Breast epithelium (tissue), 4 donors: ENCODE measurements at places on chromosomes 11 and 22. TPM values are rescaled to one million over a fixed set of nuclear protein-coding genes. Genes with fewer than 3 reads are reported as not detected.

DNA sequence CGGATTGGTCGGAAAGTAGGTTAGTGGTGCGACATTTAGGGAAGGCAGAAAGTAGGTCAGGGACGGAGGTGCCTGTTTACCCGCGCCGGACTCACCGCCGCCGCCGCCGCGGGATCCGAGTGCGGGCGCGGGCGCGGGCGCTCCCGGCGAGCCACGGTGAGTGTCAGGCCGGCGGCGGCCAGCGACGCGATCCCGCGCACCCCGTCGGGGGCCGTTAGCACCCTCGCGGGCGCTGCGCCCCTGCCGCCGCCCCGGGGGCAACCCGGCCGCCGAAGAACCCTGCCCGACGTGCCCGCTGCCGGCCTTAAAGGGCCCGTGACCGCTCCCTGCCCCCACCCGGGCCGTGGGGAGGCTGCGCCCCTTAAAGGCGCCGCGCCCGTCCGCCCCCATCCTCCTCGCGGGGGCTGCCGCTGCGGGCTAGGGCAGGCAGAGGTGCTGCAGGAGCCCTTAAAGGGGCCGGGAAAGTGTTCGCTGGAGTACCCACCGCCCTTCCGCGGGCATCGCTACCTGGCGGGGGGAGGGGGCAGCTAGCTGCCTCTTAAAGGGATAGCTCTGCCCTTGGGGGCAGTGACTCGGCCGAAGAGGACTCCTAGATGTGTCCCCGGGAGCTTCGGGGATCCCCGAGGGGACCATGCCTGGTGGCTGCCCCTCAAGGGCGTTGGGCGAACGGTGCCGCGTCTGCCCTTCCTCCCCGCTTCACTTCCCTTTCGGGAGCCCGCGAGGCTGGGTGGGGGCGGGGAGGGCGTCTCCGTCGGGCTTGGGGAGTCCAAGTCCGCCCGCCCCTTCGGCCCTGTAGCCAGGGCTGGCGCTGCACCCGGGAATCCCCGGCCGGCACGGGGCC lies at the start of gene BMAL1:
Gene BMAL1 (plus strand): TSS at position 23 of the 841 bp plus-strand sequence. CDS start 76,519 bp downstream, outside the sequence.
- peak; percentile 52 for DNase-seq

DNA sequence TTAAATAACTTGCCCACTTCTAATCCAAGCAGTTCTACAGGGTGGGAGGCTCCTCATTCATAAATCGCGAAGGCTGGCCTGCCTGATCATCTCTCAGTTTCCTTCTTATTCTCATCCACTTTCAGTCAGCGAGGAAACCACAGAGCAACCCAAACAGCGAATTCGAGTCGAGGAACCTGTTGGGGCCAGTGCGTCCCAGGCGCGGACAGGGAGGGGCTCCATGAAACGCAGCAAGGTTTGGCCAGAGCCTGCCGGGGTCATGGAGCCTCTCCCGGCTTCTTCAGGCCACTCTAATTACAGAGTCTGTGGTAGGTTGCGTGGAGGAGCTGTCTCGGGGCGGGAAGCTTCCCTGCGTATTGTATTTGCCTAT lies 741 bp upstream of the NAV2 start:
- DNase-seq, result no peak

- no peak for DNase-seq
Observed at GRCh38 chr11:56453521-56453920, 19.6 kb downstream of the OR5M3 start.

DNA sequence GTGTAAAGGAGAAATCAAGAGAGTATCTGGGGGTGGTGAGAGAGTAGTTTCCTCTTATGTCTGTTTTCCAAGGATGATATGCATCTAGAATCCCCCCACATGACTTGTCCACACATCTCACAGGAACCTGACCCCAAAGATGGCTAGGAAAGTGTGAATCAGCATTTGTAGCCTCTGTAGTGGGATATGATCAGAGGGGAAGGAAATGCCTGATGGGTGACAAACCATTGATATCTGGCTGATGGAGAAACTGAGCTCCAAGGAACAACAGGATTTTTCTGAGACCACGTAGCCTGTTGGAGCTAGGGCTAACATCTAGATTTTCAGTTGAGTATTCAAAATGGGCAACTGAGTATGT lies 369.4 kb downstream of the DDX10 start:
- no peak for DNase-seq

GRCh38 chr11:108206171-108206570 lies 16.3 kb downstream of the NPAT start:
- no peak for DNase-seq

GRCh38 chr11:125346179-125346530 lies 149.9 kb downstream of the FEZ1 start:
- DNase-seq, result no peak

DNA sequence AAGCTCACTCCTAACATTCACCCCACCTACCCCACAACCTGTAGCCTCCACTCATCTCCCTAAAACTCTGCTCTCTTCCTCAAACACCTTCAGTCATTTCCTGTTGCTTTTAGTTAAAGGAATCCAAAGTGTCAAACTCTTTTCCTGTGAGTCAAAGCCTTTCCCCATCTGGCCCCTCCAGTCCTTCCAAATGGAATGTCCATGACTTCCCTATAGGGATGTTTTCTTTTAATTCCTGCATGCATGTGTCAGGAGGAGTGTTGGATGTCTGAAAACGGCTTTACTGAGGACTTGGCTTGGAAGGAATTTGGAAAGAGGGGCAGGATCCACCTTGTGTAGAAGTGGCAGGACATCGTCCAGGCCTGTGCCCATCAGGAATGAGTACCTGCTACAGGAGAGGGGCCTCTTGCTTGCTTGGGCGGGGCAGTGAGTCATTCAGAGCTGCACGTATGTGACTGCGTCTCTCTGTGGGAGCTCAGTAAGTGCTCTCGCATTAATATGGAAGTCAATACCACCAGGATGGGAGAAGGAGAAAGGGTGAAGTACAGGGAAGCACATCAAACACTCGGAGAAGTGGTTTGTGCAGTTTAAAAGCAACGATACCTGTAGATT lies 491.9 kb downstream of the OPCML start:
- no peak for DNase-seq

DNA sequence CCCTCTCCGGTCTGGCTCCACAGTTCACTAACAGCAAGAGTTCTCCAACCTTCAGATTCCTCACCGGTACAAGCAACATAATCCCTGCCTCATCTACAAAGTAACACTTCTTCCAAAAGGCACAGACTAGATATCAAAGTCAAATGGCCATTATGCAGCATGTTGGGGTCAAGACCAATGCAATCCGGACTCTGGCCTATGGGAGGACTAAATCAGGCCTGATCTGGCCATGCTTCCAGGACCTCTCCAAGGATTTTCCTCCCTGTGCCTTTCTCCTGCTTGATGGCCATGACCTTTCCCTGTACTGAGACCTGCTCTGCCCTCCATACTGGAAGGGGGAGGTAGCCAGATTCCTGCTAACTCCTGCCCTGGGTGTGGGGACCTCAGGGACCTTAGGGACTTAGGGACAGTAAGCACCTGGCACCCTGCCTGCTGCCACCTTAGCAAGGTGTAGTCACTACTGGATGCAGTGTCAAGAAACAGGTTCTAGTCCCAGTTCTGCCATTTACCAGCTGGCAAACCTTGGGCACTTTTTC lies 6.7 kb downstream of the TBC1D10A start:
- DNase-seq, result no peak

DNA sequence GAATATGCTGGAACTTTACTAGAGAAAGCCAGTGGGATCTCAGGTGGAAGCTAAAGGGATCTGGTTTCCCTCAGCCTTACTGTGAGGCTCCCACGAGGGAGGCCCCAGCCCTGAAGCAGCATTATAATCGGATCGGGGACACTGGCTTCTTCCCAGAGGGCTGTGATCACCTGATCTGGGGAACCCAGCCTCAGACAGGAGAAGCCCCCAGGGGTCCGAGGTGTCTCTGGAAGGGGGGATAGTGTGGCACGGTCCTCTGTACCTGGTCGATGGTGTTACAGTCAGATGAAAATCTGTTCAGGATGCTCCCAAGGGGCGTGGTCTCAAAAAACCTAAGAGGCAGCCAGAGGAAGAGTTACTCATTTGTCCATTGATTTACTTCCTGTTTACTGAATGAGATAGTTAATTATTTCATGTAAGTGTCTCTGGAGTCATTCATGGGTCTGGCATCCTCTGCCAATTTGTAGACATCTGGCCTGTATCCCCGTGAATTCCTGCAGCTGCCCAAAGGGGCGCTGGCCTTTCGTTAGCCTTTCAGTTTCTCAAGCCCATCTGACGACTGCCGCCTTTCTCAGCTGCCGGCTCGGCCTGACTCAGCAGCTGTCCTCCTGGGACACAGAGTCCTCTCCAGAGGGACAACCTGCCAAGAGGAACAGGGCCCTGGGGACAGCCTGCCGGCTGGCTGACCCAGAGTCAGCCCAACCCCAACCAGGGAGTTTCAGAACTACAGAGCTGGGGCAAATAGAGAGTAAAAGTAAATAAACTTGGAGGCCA lies 17.0 kb upstream of the KCNJ11 start:
- peak; percentile 82 for DNase-seq

DNA sequence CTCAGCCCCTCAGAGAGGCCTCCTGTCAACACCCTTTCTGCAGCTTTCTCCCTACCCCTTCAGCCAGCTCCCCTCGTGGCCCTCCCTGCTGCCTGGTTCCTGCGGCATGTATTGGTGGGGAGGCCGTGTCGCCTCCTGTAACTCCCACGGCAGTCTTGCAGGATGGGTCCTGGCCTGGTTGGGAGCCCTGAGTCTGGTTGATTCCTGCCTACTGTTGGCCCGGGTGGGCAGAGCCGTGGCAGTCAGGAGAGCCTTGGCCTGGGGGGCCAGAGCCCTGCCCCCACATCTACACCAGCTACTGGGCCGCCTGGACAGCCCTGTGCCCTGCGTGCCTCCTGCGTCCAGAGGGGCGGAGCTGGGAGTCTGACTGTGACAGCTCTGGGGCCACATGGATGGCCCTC lies 30.3 kb upstream of the GRAMD4 start:
- DNase-seq, result no peak

DNA sequence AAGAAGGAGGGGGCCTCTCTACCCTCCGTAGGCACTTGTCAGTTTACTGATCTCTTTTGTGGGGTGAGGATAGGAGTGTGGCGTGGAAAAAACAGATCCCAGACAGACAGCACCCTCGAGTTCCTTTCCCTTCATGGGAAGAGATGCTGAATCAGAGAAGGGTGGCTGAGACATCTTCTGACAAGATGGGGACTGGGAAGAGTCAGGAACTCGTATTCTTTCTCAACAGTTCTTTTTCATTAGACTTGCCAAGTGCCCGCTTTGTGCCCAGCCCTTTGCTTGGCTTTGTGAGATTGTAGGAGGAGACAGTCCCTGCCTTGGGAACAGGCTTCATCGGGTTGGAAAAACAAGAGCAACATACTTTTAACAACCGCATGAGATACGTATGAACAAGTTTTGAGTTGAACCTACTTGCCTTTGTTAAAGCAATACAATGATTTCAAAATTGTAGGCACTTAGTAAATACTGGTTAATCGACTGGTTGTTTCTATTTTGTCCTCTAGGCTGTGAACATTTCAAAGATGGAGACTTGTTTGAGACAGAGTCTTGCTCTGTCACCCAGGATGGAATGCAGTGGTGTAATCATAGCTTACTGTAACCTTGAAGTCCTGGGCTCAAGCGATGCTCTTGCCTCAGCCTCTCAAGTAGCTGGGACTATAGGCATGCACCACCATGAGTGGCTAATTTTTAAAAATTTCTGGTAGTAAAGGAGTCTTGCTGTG lies 1.1 kb downstream of the RRM1 start:
- DNase-seq, result no peak

DNA sequence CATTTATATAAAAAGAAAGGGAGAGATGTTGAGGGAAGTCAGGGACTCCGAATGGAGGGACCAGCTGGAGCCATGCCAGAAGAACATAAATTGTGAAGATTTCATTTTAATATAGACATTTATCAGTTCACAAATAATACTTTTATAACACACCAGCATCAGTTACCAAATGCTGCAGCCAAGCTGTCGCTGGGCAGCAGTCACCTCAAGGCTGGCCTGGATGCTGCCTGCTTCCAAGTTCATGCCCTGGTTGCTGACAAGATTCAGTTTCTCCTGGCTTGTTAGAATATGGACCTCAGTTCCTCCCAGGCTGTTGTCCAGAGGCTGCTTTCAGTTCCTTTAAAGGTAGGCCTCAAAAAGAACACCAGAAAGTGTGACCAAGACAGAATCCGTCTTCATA lies 30.8 kb upstream of the ALDH3B2 start:
- DNase-seq, result no peak

- DNase-seq, result peak; percentile 62
Observed at GRCh38 chr11:58963551-58964104, 24.3 kb downstream of the GLYATL1 start.

DNA sequence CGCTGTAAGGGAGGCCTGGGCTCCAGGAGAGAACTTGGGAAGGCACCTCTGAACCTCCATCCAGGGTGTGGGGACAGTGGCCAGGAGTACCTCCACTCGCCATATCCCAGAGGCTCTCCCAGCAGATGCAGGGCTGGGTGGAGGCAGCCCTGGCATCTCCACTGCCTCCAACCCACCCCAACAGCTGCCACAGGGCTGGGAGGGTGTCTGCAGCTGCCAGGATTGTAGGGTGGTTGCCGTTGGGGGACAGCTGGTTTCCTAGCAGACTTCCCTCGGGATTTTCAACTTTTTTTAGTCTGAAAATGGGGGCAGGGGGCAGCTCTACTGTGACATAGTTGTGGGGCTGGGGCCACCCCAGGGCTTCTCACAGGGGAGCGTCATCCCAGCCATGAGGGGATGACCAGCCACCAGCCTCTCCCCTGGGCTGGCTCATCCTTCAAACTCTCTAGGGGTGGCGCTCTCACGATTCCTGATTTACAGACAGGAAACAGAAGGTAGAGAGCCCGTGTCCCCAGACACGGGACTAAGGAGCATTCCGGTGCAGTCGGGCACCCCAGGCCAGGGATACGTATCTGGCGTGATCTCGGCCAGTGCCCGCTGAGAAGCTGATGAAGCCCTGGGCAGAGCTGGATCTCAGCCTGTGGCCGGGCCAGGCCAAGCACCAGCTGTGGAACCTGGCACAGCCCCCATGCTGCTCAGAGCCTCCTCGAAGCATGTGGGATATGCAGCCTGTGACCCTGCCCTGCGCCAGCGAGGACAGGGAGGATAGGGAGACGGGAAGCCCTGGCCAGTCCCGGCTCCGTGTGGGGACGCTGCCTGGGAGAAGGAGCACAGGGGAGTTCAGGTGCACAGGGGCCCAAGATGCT lies 9.9 kb downstream of the PRR5 start:
- DNase-seq, result no peak

DNA sequence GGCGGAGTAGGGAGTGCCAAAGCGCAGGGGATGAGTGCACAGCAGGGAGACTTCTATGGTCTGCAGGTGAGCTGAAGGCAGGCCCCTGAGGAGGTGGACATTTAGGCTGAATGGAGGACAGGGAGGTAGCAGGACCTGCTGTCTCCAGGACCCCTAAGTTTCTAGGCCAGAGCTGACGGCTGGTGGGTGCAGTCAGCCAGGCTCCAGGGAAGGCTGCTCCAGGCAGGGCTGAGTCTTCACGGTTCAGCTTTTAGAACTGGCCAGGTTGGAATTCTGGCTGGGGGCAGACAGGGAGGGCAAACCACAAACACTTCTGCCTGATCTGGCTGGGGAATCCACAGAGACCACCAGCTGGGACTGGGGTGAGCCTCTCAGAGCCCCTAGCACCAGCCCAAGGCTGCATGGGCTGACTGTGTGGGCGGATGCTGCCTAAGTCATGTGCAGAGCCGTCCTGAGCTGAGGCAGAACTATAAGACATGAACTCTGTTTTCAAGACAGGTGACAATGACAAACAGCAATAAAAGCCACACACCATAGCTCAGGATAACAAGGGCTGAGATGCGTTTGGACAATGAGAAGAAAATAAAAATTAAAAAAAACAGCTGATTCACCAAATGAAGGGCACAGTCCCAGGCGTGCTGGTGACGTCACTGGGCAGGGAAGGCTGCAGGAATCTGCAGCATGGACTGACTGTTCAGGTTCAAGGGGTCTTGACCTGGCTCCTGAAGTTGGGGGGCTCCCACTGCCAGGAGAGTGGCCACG lies 10.4 kb upstream of the MALAT1 start:
- DNase-seq, result no peak

Gene LARGE2
- total RNA-seq, result 5.9 TPM

Gene BEST1
- total RNA-seq, result 5.9 TPM

Gene MYRF
- 0.66 TPM for total RNA-seq
